ENCODE measurements at places on chromosomes 3 and 15. TPM values are rescaled to one million over a fixed set of nuclear protein-coding genes. Genes with fewer than 3 reads are reported as not detected.

GRCh38 chr3:197317250-197317963 is 19.0 kb upstream of the DLG1 start:
- DNase-seq, result no peak
- H3K27ac ChIP-seq, result no peak overlapping the region
- peaks cover 27% of the 10 kb centered on the region for H3K27me3 ChIP-seq
- peaks cover 2% of the 10 kb centered on the region for H3K4me1 ChIP-seq
- H3K4me3 ChIP-seq, result no peak overlapping the region
- no peaks in the 10 kb centered on the region for H3K36me3 ChIP-seq

DNA sequence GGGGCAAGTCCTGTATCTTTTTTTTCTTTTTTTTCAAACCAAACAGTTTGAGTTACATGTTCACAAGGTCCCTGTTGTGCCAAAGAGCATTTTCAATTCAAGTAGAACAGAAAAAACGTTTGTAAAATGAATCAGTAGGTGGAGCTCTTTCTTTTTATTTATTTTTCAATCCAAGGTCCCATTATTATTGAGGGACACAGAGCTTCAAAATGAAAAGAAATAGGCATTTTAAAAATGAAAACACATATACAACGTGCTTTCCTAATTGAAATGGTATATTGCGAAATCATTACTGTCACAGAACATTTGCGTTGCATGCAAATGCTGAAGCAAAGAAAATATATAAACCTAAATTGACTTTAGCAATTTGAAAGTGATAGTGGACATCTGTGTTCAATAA is 711.0 kb downstream of the MECOM start:
- no peaks in the 10 kb centered on the region for H3K4me1 ChIP-seq
- H3K4me3 ChIP-seq, result no peak overlapping the region
- no peaks in the 10 kb centered on the region for H3K27me3 ChIP-seq
- H3K36me3 ChIP-seq, result no peaks in the 10 kb centered on the region
- H3K27ac ChIP-seq, result no peak overlapping the region

DNA sequence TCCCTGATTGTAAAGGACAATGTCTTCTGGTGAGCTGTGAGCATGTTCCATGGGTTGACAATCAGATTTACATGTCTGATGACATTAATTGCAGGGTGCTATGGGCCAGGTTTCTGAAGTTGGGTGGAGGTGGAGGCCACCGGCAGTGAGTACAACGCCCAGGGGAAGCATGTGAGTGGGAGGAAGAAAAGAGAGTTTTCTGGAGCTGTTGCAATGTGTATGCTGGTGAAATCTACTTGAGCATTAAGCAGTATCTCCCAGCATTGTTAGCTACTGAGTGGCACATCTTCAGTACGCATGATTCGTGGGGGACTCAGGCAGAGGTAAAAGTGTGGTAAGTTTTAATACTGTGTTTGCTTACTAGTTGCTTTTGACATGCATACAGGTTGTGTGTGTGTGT is 26.6 kb downstream of the TMEM45A start:
- DNase-seq, result no peak
- no peaks in the 10 kb centered on the region for H3K4me1 ChIP-seq
- no peaks in the 10 kb centered on the region for H3K27me3 ChIP-seq
- H3K27ac ChIP-seq, result no peak overlapping the region

- H3K36me3 ChIP-seq, result no peaks in the 10 kb centered on the region
- no peak for DNase-seq
- H3K4me1 ChIP-seq, result no peaks in the 10 kb centered on the region
- H3K27me3 ChIP-seq, result peaks cover 19% of the 10 kb centered on the region
- H3K27ac ChIP-seq, result no peak overlapping the region
Observed at GRCh38 chr15:38369936-38370478, 83.9 kb upstream of the FAM98B start.

- no peak overlapping the region for H3K27ac ChIP-seq
- no peak for DNase-seq
- peaks cover 24% of the 10 kb centered on the region for H3K27me3 ChIP-seq
- H3K36me3 ChIP-seq, result no peaks in the 10 kb centered on the region
- H3K4me1 ChIP-seq, result no peaks in the 10 kb centered on the region
Observed at GRCh38 chr15:38373016-38373415, 80.9 kb upstream of the FAM98B start.

Gene IQCB1
- total RNA-seq, result 35.0 TPM

Gene SATB1
- total RNA-seq, result 92.0 TPM
